Midbrain (tissue), 1 donor: ENCODE measurements at places on chromosomes 3 and 15.

- DNase-seq = peak; percentile 71
Observed at GRCh38 chr3:46480491-46481195, 15.9 kb upstream of the LTF start.

- no peak for DNase-seq
Observed at GRCh38 chr15:71426792-71427191, 311.5 kb downstream of the THSD4 start.

DNA sequence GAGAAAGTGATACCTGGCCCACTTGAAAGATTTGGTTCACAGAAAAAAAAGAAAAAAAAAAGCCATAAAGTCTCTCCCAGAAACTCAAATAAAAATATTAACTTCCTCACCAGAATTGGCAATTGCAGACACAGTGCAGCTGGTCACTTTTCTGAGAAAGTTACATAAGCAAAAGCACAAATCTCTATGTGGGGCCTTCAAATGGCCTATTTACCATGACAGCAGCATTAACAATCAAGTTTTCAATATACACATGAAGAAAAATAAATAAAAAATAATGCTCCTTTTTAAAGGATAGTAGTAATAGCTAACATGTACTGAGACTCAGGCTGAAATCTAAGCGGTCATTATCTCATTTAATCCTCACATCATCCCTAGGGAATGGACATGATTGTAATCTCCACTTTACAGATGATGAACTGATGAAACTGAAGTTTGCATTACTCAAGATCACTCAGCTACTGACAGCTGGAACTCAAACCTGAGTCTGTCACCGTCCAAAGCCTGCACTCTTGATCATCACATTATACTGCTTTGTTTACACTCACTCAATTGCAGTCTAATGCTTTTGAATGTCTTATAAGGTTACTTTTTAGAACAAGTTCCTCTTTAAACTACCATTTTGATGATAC lies 3.3 kb downstream of the NPTN start:
- DNase-seq = no peak

DNA sequence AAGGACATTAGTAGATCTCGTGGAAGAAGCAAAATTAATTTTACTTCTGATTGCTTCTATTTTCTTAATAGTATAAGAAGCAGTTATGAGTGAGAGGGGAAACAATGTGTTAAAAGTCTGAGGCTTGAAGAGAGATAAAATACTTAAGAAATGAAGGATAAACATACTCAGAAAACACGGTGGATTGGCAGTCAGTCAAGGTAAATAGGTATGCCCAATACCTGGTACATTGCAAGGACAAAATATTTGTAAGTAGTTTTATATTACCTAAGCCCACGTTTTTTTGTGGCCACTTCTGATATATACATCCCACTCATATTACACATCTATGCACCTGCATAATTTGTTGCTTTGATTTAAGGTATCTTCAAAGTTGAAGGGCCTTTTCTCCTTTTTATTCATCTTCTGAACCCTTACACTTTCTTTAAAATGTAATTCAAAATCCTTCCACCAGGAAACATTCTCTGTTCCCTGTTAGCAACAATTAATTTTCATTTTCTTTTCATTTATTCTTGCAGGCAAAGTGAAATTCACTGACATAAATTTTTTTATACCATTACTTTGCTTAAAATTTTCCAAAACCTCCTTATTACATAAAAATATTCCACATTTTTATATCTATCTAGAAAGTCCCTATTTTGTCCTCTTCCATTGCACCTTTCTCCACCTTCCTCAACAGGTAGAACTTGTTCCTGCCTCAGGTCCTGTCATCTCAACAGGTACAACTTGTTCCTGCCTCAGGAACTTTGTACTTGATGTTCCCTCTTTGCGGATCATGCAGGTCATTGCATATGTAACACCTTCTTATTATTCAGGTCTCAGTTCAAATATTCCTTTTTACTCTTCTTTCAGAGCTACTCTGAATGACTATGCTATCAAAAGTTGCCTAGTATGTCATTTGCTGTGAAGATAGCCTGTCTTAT lies 755.7 kb upstream of the ALCAM start:
- DNase-seq = no peak

DNA sequence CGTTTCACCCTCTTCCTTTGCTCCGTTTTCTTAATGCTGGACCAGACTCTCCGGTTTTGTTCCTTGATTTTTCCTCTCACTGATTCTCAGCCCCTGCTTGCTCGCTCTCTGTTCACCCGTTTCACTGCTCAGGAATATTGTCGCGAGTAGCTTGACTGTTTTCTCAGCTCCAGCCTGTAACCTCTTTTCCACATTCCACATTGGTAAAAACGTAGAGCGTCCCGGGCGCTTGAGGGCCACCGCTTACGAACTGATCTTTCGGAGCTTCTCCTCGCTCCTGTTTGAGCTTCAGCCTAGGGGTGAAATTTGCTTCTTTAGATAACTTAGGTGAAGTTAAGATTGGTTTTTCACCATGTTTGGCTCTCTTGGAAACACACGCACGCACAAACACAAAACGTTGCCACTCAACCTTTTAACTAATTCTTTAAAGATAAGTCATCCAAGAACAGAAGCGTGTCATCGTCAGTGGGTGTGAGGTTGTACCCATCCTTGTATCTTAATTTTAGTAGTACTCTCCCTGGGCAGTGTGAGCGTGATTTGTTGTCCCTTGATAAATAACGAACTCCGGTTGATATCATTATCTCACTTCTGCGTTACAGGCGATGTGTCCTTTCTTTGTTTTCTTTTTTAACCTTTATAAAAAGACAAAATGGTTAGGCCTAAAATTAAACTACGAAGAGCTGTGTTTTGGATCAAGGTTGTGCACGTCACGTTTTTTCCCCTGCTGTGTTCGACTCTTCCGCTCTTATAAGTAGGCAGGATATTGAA lies 1.0 kb downstream of the PAK2 start:
- peak; percentile 60 for DNase-seq

DNA sequence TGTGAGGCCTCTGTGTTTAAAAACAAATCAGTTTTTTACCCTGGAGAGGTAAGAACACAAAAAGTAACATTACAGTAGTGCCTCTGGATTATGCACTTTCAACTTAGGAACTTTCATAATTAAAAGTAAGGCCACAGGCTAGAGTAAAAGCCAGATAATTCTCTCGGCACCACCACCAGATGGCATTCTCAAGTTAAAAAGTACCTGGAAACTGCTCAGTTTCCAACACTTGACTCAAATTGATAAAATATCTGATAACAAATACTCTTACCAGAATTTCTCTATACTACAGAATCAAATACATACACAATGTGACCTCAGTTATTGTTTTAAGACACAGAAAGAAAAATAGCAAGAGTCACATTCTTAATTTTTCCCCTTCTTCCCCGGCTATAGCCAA lies 19.9 kb downstream of the SPICE1 start:
- peak; percentile 26 for DNase-seq

- no peak for DNase-seq
Observed at GRCh38 chr15:90813796-90814190, 54.6 kb upstream of the FURIN start.

DNA sequence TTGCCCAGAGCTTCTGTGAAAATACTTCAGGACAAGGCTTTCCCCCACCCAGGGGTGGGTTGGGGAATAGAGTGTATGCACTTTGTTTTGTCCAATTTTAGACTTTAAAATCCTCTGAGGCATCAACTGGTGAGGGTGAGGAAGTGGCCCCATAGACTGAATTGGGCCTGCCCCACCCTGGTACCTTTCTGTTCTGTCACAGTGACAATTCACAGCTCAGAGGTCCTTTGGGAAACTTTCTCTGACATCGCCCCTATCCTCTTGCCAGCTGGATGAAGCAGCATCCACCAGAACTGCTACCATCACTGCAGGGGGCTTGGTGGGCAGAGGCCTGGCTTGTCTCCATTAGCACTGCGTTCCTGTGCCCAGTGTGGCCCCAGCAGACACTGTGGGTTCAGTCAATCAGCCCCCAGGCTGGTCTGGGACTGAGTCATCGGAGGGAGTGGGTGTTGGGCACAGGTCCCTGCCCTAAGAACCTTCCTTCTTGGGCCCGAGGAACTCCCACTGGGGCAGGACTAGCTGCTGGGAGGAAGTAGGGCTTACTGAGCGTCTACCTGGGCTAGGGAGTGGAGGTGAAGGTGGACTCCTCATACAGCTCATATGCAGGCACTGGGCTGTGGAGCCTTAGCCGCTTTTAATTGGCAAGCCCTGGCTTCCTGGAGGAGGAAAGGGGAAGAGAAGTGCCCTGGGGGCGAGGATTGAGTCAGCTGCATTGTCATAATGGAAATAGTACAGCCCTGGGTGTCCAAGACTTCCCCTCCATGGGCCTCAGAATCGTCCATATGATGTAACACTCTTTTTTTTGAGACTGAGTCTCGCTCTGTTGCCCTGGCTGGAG lies 1.5 kb upstream of the PPM1M start:
- DNase-seq = peak; percentile 19
